ENCODE measurements at places on chromosomes 6 and 20.

DNA sequence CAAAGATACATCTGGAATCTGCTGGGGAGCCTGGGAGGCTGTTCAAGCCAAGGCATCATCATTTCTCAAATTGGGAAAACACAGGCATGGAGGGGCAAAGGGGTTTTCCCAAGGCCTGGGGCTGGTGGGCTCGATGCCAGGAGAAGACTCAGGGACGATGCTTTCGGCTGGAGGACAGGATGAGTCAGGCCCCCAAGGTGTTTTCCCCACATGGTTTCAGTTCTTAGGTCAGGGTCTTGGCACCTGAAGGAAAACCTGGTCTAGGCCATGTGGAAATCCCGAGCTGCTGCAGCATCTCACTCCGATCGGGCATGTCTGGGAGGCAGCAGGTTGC is 348.1 kb downstream of the CDC5L start:
- no peak for DNase-seq

- no peak for DNase-seq
Observed at GRCh38 chr6:106181664-106182418, 95.7 kb downstream of the PRDM1 start.

DNA sequence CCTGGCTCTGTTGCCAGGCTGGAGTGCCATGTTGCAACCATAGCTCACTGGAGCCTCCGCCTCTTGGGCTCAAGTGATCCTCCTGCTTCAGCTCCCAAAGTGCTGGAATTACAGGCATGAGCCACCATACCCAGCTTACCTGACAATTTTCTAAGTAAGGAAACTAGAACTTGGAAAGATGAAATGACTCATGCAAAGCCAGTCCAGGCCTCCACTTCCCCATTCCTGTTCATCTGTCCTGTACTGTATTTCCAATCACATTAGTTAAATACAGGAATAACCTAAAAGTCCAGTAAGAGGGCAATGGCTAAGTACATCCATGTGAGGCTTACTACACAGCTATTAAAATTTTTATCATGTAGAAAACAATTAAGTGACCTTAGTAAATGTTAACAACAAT is 8.3 kb upstream of the ADGB start:
- DNase-seq = no peak

DNA sequence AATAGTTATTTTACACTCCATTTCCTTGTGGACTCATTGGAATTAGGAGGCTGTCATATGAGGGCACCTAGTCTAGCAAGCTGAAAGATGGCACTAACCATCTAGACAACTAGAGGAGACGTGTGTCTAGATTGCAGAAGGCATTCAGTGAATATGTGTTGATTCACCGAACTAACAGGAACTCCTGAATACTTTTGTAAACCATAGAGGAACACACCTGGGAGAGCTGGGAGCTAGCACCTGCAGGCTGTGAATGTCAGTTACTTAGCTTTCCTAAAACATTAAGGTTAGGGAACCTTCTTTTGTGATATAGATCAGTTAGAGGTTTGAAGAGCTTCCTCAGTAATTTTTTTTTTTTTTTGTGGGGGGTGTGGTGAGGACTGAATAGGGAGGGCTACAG is 7.7 kb downstream of the OPN5 start:
- DNase-seq = no peak

DNA sequence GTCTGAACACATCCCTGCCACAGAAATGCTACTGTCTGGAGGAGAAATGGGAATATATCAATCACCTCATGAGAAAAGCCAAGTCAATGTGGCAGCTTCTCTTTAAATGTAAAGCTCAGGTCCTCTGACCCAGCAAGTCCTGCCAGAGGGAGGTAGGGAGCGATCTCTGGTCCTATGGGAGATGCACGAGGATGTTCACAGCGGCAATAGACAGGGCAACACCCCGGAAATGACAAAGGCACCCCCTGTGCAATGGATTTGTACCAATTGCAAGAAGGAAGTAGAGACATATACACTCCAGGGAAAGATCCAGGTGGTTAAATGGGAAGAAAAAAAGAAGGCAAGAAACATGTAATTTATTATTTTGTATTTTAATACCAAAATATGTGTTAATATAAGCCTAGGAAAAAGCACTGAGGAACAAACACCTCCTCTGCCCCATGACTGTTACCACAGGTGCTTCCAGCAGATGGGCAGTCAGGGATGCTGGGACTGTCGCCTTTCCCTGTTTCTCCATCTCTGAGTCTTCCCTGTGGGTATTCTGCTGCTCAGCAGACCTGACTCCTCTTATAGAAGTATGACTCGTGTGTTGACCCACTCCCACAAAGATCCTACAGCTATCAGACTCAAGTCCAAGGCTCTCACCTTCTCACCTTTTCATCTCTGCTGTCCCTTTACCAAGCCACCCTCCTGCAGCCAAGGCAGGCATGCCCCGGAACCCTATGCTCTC is 20.8 kb downstream of the ATP9A start:
- no peak for DNase-seq

- no peak for DNase-seq
Observed at GRCh38 chr6:37636116-37636515, 61.6 kb downstream of the MDGA1 start.

GRCh38 chr6:40148882-40149573 is 214.8 kb upstream of the MOCS1 start:
- DNase-seq = no peak

- no peak for DNase-seq
Observed at GRCh38 chr6:88367248-88367647, 201.1 kb upstream of the CNR1 start.

DNA sequence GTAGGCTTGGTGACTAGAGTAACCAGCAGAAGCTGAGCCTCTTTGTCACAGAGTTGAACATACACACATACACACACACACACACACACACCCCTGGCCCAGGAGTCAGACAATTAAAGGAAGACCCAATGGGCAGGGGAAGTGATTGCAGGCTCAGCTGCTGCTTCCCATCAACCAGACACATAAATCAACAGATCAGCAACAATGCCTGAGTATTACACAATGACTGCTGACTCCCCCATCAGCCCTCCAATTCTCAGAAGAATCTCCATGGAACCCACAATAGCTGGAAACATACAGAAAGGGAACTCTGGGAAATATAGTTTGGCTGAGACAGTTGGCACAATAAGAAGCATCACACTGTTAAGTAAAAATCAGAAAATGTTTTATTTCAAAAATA is 270.4 kb upstream of the PLCB4 start:
- DNase-seq = no peak

DNA sequence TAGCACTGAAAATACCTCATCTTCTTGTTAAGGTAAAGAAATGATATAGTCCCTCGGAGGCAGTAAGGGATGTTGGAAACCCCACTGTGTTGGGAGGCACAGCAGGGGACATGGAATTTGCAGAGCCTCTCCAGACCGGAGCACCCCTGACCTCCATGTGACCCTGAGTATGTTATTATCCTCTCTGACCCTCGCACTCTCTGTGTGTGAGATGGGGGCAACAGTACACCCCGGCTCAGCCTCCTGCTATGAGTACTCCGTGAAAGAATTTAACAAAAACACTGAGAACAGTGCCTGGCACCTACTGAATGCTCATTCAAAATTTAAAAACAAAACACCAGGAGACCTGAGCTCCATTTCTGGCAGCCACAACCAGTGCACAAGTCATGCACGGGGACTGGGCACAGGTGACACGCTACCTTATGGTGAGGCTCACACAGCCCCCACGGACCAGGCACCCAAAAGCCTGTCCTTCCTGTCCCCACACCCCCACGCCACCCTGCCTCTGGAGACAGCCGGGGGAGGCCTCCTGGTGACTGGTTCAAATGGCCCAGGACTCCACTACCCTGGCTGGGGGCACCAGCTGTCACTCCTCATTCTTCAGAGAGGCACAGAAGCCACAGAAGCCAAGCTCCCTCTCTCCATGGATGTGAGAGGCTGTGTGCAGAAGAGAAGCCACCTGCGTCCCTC is 6.1 kb downstream of the NINL start:
- no peak for DNase-seq

Measured in putamen (tissue), 1 donor.